ENCODE measurements at places on chromosomes 7 and 10. TPM values are rescaled to one million over a fixed set of nuclear protein-coding genes. Genes with fewer than 3 reads are reported as not detected.

OR2A7 gene
- not detected for polyA plus RNA-seq

CYP17A1 gene
- polyA plus RNA-seq, result not detected

LBX1 gene
- polyA plus RNA-seq, result not detected

HMX3 gene
- not detected for polyA plus RNA-seq

TRIP6 gene
- not detected for polyA plus RNA-seq

MYO1G gene
- polyA plus RNA-seq, result 139 TPM

ACHE gene
- not detected for polyA plus RNA-seq

NUP42 gene
- 53.5 TPM for polyA plus RNA-seq

NUDT13 gene
- polyA plus RNA-seq, result 0.77 TPM

CD36 gene
- polyA plus RNA-seq, result 11.4 TPM

SFXN4 gene
- polyA plus RNA-seq, result 11.6 TPM

IL6 gene
- not detected for polyA plus RNA-seq

ANKRD22 gene
- polyA plus RNA-seq, result 0.84 TPM

C7orf33 gene
- polyA plus RNA-seq, result not detected

RAB19 gene
- polyA plus RNA-seq, result not detected

MUC3A gene
- not detected for polyA plus RNA-seq

WDFY4 gene
- 1.0 TPM for polyA plus RNA-seq

FXYD4 gene
- polyA plus RNA-seq, result not detected

DNAH11 gene
- not detected for polyA plus RNA-seq

HOXA6 gene
- not detected for polyA plus RNA-seq

TYW1B gene
- 0.55 TPM for polyA plus RNA-seq

PTN gene
- polyA plus RNA-seq, result not detected

CUZD1 gene
- 0.82 TPM for polyA plus RNA-seq

SEMA3E gene
- not detected for polyA plus RNA-seq

POM121C gene
- polyA plus RNA-seq, result 5.1 TPM

VENTX gene
- not detected for polyA plus RNA-seq

NME8 gene
- 4.7 TPM for polyA plus RNA-seq

NPFFR1 gene
- not detected for polyA plus RNA-seq

GPR37 gene
- not detected for polyA plus RNA-seq

PPIA gene
- polyA plus RNA-seq, result 3,741 TPM

PKD1L1 gene
- not detected for polyA plus RNA-seq

SLC16A12 gene
- polyA plus RNA-seq, result not detected

SFR1 gene
- polyA plus RNA-seq, result 15.7 TPM

MYPN gene
- polyA plus RNA-seq, result not detected

NAT16 gene
- polyA plus RNA-seq, result not detected

SORBS1 gene
- polyA plus RNA-seq, result 0.33 TPM

TMEM139 gene
- polyA plus RNA-seq, result not detected

NPC1L1 gene
- polyA plus RNA-seq, result not detected

CPA2 gene
- polyA plus RNA-seq, result not detected

LOXL4 gene
- 0.18 TPM for polyA plus RNA-seq

LIPJ gene
- polyA plus RNA-seq, result 0.16 TPM

NEUROD6 gene
- polyA plus RNA-seq, result not detected

IRF5 gene
- polyA plus RNA-seq, result 31.7 TPM

GNAT3 gene
- not detected for polyA plus RNA-seq

Measured in immature natural killer cell (primary cell).